GM03348 (cell line): ENCODE measurements at places on chromosomes 2 and 18.

GRCh38 chr2:44937688-44938240 is 3.7 kb upstream of the SIX3 start:
- no peak for DNase-seq

GRCh38 chr2:221465776-221466175 is 106.3 kb downstream of the EPHA4 start:
- DNase-seq = no peak

GRCh38 chr2:154724194-154724797 is 25.8 kb downstream of the KCNJ3 start:
- no peak for DNase-seq

DNA sequence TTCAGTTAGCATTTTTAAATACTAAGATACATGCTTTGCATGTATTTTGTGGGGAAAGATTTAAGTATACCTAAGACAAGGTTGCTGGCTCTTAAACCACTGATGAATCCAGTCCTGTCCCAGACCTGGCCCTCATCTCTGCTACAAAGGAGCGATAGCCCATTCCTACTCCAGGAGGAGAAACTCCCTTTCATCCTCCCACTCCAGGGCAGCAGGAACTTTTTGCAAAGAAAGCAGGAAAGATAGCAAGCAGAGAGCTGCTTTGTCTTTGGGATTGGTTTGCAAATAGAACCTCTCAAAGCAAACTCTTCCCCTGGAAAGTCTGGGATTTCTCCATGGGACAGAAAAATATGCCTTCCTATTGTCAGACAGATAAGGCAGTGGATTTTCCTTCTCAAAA is 43.6 kb upstream of the COPS8 start:
- no peak for DNase-seq

GRCh38 chr18:8529609-8530008 is 79.6 kb upstream of the RAB12 start:
- no peak for DNase-seq

DNA sequence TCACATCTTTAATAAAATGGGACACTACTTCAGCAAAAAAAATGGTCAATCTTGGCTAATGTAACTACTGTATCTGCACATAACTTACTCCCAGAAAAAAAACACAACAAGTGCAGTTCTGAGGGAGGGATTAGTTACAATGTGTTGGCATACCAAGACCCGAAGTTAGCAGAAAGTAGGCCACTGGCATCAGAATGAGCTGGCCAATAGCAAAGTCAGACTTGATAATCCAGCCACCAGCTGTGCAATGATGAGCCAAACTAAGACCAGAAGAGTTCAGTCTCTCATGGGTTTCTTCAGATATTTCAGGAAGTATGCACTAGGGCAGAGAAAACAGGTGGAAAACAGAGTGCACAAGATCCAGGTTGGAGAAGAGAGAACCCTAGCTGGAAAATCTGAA is 65.3 kb downstream of the OLA1 start:
- no peak for DNase-seq
